ENCODE measurements at places on chromosomes 4 and X. TPM values are rescaled to one million over a fixed set of nuclear protein-coding genes. Genes with fewer than 3 reads are reported as not detected.

Gene CNKSR2
- total RNA-seq, result not detected

Gene NDP
- 0.37 TPM for total RNA-seq

Gene PASD1
- total RNA-seq, result not detected

Gene ADGRG4
- not detected for total RNA-seq

Gene GAB3
- total RNA-seq, result not detected

Gene ELF4
- total RNA-seq, result 25.3 TPM

Gene PSAPL1
- total RNA-seq, result 14.3 TPM

GRCh38 chr4:148071009-148071408, 339.1 kb downstream of the ARHGAP10 start:
- peaks cover 2% of the 10 kb centered on the region for H3K36me3 ChIP-seq
- no peaks in the 10 kb centered on the region for H3K4me1 ChIP-seq
- H3K27me3 ChIP-seq, result no peaks in the 10 kb centered on the region
- no peak overlapping the region for H3K4me3 ChIP-seq
- DNase-seq, result no peak
- no peak overlapping the region for H3K27ac ChIP-seq

GRCh38 chr4:147778942-147779341, 47.1 kb downstream of the ARHGAP10 start:
- H3K36me3 ChIP-seq, result no peaks in the 10 kb centered on the region
- DNase-seq, result no peak
- no peak overlapping the region for H3K27ac ChIP-seq
- H3K27me3 ChIP-seq, result no peaks in the 10 kb centered on the region
- H3K4me1 ChIP-seq, result peaks cover 30% of the 10 kb centered on the region

DNA sequence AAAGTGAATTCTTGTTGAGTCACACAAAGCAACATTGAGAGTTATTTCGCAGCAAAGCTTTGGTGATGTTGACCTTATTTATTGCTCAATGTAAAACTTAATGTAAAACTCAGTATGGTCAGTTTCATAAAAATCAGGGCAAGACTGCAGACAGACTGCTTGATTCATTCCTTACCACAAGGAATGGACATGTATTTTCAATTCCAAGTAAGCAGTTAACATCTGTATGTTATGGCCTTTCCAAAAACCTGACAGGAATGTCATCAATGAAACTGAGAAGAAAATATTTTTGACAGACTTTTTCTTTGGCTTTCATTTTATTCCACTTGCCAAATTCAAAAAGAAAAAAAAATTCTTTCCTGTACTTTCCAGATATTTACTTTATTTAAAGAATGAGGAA, 488.3 kb downstream of the ANKRD50 start:
- no peaks in the 10 kb centered on the region for H3K36me3 ChIP-seq
- H3K4me1 ChIP-seq, result no peaks in the 10 kb centered on the region
- H3K27ac ChIP-seq, result no peak overlapping the region
- DNase-seq, result no peak

DNA sequence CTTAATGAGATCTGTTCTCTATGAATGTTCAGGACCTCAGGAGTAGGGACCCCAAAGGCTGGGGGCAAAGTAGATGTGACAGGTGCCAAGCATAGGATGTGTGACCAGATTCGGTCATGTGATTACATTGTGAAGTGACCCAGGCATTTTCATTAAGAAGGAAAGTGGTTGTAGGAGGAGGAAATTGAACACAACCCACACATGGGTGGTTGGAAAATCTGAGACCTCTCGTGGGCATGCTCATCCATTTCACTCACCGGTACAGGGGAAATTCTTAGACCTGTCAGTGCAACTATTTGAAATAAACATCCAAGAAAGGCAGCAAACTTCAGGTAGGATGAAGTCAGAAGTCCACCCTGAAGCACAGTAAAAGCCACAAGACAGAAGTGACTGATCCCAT, 43.5 kb upstream of the CD99 start:
- DNase-seq, result no peak
- H3K36me3 ChIP-seq, result no peaks in the 10 kb centered on the region
- no peaks in the 10 kb centered on the region for H3K27me3 ChIP-seq
- H3K4me1 ChIP-seq, result no peaks in the 10 kb centered on the region
- H3K27ac ChIP-seq, result no peak overlapping the region

DNA sequence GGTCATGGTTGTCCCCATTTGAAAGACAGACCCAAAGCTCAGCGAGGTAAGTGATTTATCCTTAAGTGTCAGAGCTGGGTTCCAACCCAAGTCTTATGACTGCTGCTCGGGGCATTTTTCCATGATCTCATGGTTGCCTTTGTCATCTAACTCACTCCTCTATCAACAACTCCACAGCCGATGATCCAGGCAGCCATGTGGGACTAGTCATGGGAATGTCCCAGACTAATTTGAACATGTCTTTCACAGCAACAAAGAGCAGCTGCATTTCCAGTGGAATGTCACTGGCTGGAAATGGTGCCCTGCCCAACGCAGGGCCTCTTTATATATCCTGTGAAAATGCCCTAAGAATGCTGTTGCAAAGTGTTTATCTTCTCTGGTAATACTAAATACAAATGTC, 284.8 kb upstream of the PPARGC1A start:
- H3K4me1 ChIP-seq, result no peaks in the 10 kb centered on the region
- no peak overlapping the region for H3K27ac ChIP-seq
- H3K36me3 ChIP-seq, result no peaks in the 10 kb centered on the region
- no peak overlapping the region for H3K4me3 ChIP-seq
- no peak for DNase-seq

- peak overlapping the region; percentile 64 for H3K4me3 ChIP-seq
- no peaks in the 10 kb centered on the region for H3K36me3 ChIP-seq
- no peak overlapping the region for H3K27ac ChIP-seq
- H3K27me3 ChIP-seq, result no peaks in the 10 kb centered on the region
Observed at GRCh38 chr4:153152501-153153338, 51.5 kb upstream of the TRIM2 start.

DNA sequence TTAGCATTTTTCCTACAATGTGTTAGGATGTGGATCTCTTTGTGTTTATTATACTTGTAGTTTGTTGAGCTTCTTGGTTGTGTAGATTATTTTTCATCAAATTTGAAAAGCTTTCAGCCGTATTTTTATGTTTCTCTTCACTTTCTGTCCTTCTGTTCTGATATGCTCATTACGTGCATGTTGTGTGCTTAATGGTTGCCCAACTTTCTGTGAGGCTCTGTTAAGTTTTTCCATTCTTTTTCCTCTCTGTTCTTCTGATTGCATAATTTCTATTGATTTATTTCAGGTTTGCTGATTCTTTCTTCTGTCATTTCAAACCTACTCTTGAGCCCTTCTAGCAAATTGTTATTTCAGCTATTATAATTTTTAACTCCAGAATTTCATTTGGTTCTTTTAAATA, 478.2 kb downstream of the IL1RAPL1 start:
- no peaks in the 10 kb centered on the region for H3K36me3 ChIP-seq
- H3K27ac ChIP-seq, result no peak overlapping the region
- no peak overlapping the region for H3K4me3 ChIP-seq
- no peaks in the 10 kb centered on the region for H3K4me1 ChIP-seq

DNA sequence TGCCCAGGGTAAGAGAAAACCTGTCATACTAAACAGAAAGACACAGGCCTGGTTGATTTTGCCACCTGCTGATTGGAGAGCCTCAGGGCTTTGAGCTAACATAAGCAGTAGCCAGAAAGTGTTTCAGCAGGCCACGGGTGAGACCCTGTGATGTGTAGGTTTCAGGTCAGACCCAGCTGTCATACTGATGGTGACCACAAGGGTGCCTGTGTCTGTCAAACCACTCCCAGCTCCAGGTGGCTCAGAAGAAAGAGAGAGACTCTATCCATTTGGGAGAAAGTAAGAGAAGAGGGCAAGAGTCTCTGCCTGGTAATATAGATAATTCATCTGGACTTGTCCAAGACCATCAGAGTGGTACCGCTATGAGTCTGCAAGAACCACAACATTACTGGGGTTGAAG, 72.8 kb upstream of the NLRP2B start:
- H3K36me3 ChIP-seq, result no peaks in the 10 kb centered on the region
- H3K4me1 ChIP-seq, result no peaks in the 10 kb centered on the region
- no peaks in the 10 kb centered on the region for H3K27me3 ChIP-seq

DNA sequence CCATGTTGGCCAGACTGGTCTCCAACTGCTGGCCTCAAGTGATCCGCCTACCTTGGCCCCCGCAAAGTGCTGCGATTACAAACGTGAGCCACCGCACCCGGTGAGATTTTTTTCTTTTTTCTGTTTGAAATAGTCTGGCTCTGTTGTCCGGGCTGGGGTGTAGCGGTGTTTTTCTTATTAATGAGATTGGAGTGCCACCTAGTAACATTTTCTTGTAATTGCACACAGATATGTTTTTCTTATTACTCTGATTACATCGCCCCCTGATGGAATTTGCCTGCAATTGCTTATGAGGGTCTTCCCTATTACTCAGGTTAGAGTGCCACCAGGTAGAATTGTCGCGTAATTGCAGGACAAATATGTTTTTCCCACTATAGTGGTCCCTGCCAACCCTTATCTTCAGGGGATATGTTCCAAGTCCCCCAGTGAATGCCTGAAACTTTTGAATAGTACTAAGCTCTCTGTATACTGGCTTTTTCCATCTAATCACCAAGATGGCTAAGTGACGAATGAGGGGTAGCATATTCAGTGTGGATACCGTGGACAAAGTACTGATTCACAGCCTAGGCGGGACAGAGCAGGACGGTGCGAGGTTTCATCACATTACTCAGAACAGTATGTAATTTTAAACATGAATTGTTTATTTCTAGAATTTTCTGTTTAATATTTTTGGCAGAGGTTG, 8.6 kb upstream of the PDHA1 start:
- H3K4me3 ChIP-seq, result no peak overlapping the region
- H3K27ac ChIP-seq, result no peak overlapping the region
- H3K36me3 ChIP-seq, result no peaks in the 10 kb centered on the region
- no peak for DNase-seq
- no peaks in the 10 kb centered on the region for H3K27me3 ChIP-seq
- H3K4me1 ChIP-seq, result no peaks in the 10 kb centered on the region

GRCh38 chr4:157358851-157359250, 138.3 kb downstream of the GRIA2 start:
- DNase-seq, result no peak
- no peaks in the 10 kb centered on the region for H3K4me1 ChIP-seq
- no peaks in the 10 kb centered on the region for H3K36me3 ChIP-seq

DNA sequence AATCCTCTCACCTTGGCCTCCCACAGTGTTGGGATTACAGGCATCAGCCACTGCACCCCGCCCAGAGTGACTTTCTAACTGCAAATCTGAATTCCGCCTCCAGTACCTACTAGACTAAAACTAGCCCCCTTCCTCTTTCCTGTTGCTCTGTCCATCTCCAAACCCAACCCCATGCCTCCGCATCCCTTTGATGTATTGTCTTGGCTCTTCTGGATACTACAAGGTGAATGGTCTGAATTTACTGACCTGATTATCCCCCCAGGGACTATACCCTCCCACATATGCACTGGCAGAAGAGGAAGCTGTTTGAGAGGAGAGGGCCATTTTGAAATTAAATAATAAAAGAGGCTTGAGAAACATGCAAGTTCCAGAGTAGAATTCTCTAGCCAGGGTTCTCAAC, 17.7 kb upstream of the TFDP3 start:
- no peak for DNase-seq
- no peaks in the 10 kb centered on the region for H3K27me3 ChIP-seq
- H3K27ac ChIP-seq, result no peak overlapping the region
- no peaks in the 10 kb centered on the region for H3K36me3 ChIP-seq
- H3K4me1 ChIP-seq, result no peaks in the 10 kb centered on the region
- H3K4me3 ChIP-seq, result no peak overlapping the region

GRCh38 chr4:10196191-10196590, 79.6 kb upstream of the WDR1 start:
- H3K4me3 ChIP-seq, result no peak overlapping the region
- no peaks in the 10 kb centered on the region for H3K27me3 ChIP-seq
- H3K27ac ChIP-seq, result no peak overlapping the region
- H3K36me3 ChIP-seq, result no peaks in the 10 kb centered on the region
- no peaks in the 10 kb centered on the region for H3K4me1 ChIP-seq

GRCh38 chr4:32429151-32429550, 1709.0 kb downstream of the PCDH7 start:
- DNase-seq, result no peak
- no peak overlapping the region for H3K27ac ChIP-seq
- no peak overlapping the region for H3K4me3 ChIP-seq
- no peaks in the 10 kb centered on the region for H3K27me3 ChIP-seq

- H3K36me3 ChIP-seq, result no peaks in the 10 kb centered on the region
- DNase-seq, result peak; percentile 28
- peaks cover 20% of the 10 kb centered on the region for H3K4me1 ChIP-seq
- peak overlapping the region; percentile 37 for H3K27ac ChIP-seq
Observed at GRCh38 chr4:76301068-76301774, 5.3 kb upstream of the STBD1 start.

GRCh38 chr4:136650541-136651277, 881.6 kb downstream of the PCDH18 start:
- no peak overlapping the region for H3K27ac ChIP-seq
- no peak for DNase-seq
- no peaks in the 10 kb centered on the region for H3K27me3 ChIP-seq

DNA sequence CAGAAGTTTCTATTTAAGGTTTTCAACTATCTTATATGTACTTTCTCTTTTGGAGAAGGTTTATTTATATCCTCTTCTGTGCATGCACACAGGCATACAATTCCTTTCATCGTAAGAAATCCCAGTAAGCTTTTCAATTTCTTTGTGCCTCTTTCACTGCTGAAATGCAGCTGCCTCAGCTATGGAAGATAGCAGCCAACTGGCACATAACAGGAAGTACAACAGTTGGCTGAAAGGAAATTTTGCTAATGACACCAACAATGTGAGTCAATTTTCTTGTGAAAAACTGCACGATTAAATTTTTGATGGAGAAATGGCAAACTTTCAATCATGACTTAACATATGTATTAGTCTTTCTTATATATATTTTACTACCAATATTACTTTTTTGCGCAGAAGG, 74.5 kb upstream of the PAQR3 start:
- H3K27ac ChIP-seq, result no peak overlapping the region
- H3K4me1 ChIP-seq, result no peaks in the 10 kb centered on the region
- DNase-seq, result no peak
- H3K36me3 ChIP-seq, result no peaks in the 10 kb centered on the region
- no peaks in the 10 kb centered on the region for H3K27me3 ChIP-seq

GRCh38 chr4:78652282-78652876, 100.8 kb downstream of the ANXA3 start:
- DNase-seq, result no peak
- H3K4me3 ChIP-seq, result no peak overlapping the region

Data from Caco-2 (cell line).